ENCODE measurements at places on chromosomes 7 and 10. TPM values are rescaled to one million over a fixed set of nuclear protein-coding genes. Genes with fewer than 3 reads are reported as not detected.

Gene NUTM2B
- 0.12 TPM for total RNA-seq

Gene PANK1
- total RNA-seq, result 11.2 TPM

Gene VTI1A
- total RNA-seq, result 28.2 TPM

Gene ANK3
- 65.7 TPM for total RNA-seq

Gene GDF2
- not detected for total RNA-seq

Gene PPP1R17
- not detected for total RNA-seq

Gene THSD7A
- total RNA-seq, result 5.7 TPM
